ENCODE measurements at places on chromosomes 16 and 17.

DNA sequence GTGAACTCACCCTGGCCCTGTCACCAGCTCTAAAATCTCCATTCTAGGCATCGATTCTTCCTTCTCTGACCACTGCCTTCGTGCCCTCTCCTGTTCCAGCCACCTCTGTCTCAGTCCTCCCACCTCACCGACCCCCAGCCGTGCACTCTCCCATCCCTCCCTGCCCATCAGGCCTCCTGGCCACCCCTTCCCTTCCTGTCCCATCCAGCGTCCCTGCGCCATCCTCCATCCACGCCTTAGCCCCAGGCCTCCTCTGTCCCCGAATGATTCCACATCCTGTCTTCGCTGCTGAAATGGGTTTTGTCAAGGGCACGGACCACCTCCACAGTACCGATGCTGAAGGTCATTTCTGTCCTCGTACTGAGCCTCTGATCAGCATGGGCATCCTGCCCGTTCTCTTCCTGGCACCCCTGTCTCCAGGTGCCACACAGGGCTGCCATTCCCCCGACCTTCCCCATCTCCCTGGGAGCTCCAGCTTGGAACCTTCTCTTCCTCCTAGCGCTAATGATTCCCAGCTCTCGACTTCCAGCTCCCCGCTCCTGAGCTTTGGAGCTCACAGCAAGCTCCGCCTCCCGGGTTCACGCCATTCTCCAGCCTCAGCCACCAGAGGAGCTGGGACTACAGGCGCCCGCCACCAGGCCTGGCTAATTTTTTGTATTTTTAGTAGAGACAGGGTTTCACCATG, 2.6 kb downstream of the TRIM65 start:
- no peaks in the 10 kb centered on the region for H3K27me3 ChIP-seq
- no peak overlapping the region for H3K27ac ChIP-seq
- no peak overlapping the region for H3K4me3 ChIP-seq
- no peak for DNase-seq

GRCh38 chr16:84518804-84519341, 14.4 kb upstream of the MEAK7 start:
- H3K36me3 ChIP-seq, result no peaks in the 10 kb centered on the region
- H3K27me3 ChIP-seq, result no peaks in the 10 kb centered on the region
- peak overlapping the region; percentile 69 for H3K27ac ChIP-seq
- peaks cover 37% of the 10 kb centered on the region for H3K4me1 ChIP-seq

DNA sequence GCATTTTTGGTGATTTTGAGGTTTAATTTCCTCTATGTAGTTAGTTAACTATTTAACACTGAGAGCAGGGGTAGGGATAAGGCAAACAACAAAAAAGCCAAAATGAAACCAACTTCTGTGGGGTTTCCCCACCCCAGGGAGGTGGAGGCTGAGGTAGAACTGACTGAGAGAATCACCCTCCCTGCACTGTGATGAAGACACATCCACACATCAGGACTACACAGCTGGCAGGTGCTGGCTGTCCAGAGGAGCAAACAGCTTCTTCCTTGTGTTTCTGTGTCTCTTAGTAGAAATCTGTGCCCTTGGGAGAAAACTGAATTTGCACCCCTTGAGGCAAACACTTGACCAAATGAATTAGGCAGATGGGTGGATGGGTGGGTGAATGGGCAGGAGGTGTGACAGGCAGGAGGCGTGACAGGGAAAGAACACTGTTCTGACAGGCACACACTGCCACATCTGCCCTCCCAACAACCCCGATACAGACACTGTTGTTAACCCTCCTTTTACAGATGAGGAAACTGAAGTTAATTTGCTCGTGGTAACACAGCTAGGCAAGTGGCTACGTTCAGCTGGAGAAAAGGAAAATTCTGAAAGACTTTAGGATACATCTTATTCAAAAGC, 62.9 kb upstream of the AMZ2 start:
- H3K4me1 ChIP-seq, result peaks cover 56% of the 10 kb centered on the region
- no peaks in the 10 kb centered on the region for H3K27me3 ChIP-seq
- peak; percentile 69 for DNase-seq
- no peaks in the 10 kb centered on the region for H3K36me3 ChIP-seq

DNA sequence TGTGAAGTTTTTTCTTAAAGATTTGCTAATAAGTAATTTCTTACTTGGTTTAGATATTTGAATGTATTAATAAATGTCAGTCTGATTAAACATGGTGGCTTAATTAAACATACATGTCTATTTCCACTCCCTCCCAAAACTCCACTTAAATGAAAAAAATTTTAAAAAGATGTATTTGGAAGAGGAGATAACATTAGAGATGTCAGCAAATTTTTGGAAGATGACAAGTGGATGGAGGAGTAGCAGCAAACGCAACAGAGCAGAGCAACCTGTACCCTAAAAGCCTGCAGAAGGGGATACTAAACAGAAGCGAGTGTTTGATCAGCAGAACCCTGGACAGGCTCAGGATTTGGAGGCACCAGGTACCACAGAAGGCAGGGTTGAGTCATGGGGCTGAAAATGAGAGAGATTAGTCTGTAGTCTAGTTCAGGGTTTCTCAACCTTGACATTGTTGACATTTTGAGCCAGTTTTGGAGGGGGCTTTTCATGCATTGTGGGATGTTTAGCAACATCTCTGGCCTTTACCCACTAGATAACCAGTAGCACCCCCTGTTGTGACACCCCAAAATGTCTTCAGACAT, 17.8 kb downstream of the LUC7L3 start:
- no peak overlapping the region for H3K27ac ChIP-seq
- H3K27me3 ChIP-seq, result no peaks in the 10 kb centered on the region
- H3K36me3 ChIP-seq, result peaks cover 5% of the 10 kb centered on the region
- no peak overlapping the region for H3K4me3 ChIP-seq
- peaks cover 23% of the 10 kb centered on the region for H3K4me1 ChIP-seq

- H3K27me3 ChIP-seq, result no peaks in the 10 kb centered on the region
- H3K4me1 ChIP-seq, result peaks cover 14% of the 10 kb centered on the region
- no peak for DNase-seq
- peaks cover 36% of the 10 kb centered on the region for H3K36me3 ChIP-seq
- no peak overlapping the region for H3K4me3 ChIP-seq
- no peak overlapping the region for H3K27ac ChIP-seq
Measured at GRCh38 chr16:69324013-69324531, 6.3 kb downstream of the PDF start.

GRCh38 chr16:88464447-88465318, 11.6 kb downstream of the ZFPM1 start:
- no peak for DNase-seq
- no peaks in the 10 kb centered on the region for H3K27me3 ChIP-seq
- no peak overlapping the region for H3K4me3 ChIP-seq

DNA sequence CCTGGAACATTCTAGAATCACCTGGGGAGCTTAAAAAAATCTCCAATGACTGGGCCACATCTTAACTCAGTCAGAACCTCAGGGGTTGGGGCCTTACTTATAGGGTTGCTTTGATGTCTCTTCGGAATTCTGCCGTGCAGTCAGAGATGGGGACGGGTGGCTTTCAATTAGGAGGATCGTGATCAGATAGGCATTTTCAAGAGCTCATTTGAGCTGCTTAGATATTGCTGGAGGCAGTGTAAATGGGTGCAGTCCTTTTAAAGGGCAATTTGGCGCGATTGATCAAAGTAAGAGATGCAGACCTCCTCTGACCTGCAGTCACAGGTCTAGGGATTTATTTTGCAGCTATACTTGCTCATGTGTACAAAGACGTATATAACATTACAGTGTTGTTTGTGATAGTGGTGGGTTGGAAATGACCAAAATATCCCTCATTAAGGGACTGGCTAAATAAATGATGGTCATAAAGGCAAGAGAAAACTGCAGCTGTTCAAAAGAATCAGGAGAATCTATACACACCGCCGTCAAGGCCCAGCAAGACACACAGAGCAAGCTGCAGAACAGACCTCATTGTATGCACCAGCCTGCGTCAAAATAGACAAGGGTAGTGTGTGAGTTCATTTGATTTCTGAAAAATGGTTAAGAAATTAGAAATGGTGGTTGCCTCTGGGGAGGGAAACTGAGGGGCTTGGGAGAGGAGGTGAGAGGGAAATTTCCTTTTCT, 6.3 kb upstream of the KCNG4 start:
- H3K27me3 ChIP-seq, result peaks cover 29% of the 10 kb centered on the region
- H3K36me3 ChIP-seq, result no peaks in the 10 kb centered on the region
- H3K4me3 ChIP-seq, result no peak overlapping the region
- H3K4me1 ChIP-seq, result no peaks in the 10 kb centered on the region

GRCh38 chr16:17839272-17839671, 368.5 kb upstream of the XYLT1 start:
- H3K27ac ChIP-seq, result no peak overlapping the region
- no peak overlapping the region for H3K4me3 ChIP-seq
- H3K27me3 ChIP-seq, result no peaks in the 10 kb centered on the region
- H3K4me1 ChIP-seq, result no peaks in the 10 kb centered on the region

- DNase-seq, result no peak
- no peaks in the 10 kb centered on the region for H3K27me3 ChIP-seq
- H3K36me3 ChIP-seq, result no peaks in the 10 kb centered on the region
- peak within 1 kb of the TSS; percentile 30 for H3K4me3 ChIP-seq
- no peak within 1 kb of the TSS for H3K27ac ChIP-seq
- no peaks in the 10 kb centered on the region for H3K4me1 ChIP-seq
Measured at GRCh38 chr16:19113577-19114358, at the start of gene ITPRIPL2. Gene ITPRIPL2, plus strand, starts transcription at chr16:19113964. Its CDS starts 498 bp downstream, at chr16:19114462.
